ENCODE measurements at places on chromosomes 7 and 10.

DNA sequence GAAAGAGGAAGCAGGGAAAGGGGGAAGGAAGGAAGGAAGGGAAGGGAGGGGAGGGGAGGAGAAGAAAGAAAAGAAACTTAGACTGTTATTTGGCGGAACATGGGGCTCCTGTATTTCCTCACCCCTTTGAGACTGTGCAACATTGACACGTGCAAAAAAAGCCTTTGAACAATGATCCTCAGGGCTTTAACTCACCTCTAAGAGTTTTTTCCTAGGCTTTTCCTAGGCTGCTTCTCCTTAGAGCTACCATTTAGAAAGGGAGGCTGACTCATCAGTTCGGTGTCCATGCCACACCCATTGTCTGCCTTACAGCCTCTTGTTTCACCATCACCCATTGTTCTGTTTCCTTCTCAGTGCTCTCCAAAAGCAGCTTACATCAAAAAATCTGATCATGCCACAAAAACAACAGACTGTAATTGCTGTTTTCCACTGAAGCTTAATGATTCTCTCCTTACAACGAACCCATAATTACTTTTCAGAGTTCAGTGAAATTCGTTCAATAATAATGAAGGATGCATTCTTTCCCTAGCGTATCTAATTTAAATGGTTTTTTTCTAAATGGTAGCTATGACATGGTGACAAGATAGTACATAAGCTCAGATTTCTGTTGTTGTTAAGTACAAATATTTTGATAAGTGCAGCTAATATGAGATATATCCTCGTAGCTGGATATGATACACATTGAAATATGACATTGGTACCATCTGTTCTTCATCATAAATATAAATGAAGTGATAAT is 90.8 kb downstream of the PRLHR start:
- DNase-seq: peak; percentile 67

DNA sequence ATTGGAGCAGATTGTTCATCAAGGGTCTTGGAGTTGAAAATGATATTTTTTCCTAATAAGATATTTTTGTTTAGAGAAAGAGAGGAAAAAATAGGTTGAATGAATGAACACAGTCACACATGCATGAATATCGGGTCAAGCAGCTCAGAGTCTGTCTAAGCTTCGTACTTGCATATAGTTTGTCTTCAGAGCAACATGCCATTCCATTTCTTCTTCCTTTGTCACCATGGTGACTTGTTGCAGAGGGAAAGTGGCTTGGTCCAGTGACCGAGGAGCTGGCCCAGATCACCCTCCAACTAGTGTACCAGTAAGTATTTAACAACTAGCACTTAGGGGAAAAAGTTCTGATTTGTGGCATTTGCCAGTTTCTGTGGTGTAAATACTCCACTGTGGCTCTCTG is 232.1 kb downstream of the TCF7L2 start:
- no peak for DNase-seq

DNA sequence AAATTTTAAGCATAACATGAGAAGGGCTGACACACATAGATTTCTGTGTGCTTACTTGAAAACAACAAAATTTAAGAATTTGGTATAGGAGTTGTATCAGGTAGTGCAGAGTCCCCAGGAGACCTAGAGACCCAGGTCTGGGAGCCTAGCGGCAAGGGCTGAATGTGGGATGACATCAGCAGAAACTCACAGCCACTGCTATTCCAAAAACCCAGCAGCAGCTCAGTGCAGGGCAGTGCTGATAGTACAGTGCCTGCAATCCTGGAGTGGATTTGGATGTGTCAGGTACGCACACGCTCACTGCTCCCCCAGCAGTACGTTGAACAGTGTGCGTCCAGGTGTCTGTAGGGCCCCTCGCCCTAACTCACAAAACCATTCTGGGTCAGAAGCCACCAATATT is 87.1 kb downstream of the EGFR start:
- no peak for DNase-seq

DNA sequence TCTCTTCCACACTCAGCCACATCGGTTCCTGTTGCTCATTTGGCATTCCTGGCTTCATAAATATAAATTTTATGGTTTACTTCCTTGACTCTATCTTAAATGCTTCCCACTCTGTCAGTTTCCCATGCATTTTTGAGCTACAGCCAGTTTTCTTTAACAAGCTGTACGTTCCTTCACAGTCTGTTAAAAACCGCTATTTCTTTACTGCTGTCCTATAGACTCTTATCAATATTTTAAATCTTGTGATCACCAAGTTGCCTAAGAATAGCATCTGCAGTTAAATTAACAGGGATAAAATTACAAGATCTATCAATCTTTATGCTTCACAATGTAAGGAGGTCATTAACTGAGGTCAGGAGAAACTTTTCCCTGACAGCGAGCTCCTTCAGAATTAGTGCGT is 103.1 kb upstream of the RHOBTB1 start:
- no peak for DNase-seq

GRCh38 chr7:137886746-137887145 is 40.0 kb upstream of the DGKI start:
- no peak for DNase-seq

GRCh38 chr10:26367771-26368170 is 70.4 kb upstream of the APBB1IP start:
- DNase-seq: peak; percentile 34

All from HL-60 (cell line).